Stimulated activated CD8-positive, alpha-beta memory T cell treated with anti-CD3 and anti-CD28 coated beads, Interleukin-4, amount 100 ng/mL, for 1 hour (primary cell): ENCODE measurements at places on chromosomes 1 and 21.

- no peak for DNase-seq
Measured at GRCh38 chr1:2378956-2379732, 12.2 kb downstream of the MORN1 start.

- DNase-seq = no peak
Measured at GRCh38 chr1:234997201-234997895, 131.3 kb downstream of the TOMM20 start.

DNA sequence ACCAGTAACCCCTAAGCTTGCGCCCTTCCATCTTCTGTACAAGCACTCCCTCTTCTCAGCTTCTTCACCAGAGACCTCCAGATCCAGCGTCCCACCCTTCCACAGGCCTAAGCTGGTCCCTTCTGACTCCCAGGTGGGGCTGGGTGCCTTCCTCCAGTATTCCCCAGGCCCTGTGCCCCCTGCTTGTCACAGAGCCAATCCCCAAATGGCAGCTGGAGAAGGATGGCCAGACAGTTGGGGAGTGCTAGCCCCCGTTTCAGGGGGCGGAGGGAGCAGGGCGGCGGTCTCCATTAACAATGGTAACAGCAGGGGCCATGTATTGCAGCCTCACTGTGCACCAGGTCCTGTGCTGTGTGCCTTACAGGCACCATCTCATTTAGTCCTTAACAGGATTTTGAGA lies 85.7 kb downstream of the KCNN3 start:
- DNase-seq = no peak

GRCh38 chr1:70034403-70034802 lies 171.0 kb downstream of the LRRC40 start:
- DNase-seq = no peak

DNA sequence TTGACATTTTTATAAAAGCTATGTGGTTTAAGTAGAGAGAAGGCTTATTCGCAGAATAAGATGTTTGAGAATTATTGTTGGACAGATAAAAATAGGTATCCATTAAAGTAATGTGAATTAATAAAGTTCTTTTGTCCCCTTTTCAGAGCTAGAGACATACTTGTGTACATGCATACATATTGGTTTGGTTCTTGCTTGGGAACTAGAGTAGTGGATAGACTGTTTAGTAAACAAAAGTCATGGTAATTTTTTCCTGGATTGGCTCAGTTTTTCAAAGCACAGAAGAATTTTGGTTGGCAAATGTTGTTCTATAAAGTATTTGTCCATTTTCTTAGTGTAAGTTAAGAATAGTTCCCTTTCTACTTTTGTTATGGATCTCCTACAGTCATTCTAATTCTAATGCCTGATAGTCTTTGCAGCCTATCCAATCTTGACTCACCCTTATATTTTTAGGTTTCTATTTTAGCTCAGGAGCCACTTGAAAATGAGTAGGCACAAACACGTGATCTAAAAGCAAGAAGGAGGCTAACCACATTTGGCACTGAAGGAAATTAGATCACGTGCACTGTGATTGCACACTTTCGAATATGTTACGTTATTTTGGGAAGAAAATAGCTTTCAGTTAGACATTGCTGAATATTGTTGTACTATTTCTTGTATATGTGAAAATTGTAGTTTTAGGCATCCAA lies 47.0 kb downstream of the RABGAP1L start:
- DNase-seq = no peak

DNA sequence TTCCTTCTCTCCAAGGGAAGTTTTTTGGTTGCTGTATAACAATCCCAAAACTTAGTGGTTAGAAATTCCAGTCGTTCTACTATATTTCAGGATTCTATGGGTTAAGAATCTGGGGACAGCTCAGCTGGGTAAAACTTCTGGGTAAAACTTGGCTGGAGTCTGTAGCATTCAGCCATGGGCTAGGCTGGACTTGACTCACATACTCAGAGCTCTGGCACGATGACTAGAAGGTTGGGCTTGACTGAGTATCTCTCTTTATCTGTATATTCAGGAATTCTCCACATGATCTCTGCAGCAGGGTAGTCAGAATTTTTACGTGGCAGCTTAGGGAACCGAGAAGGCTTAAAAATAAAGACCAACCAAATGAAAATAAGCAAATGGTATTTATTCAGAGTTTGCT lies 28.2 kb upstream of the HRNR start:
- no peak for DNase-seq

GRCh38 chr1:67256291-67257172 lies 51.1 kb upstream of the IL12RB2 start:
- no peak for DNase-seq

GRCh38 chr21:35597750-35598339 lies 462.5 kb downstream of the SETD4 start:
- no peak for DNase-seq

- DNase-seq = no peak
Measured at GRCh38 chr1:233315718-233316301, 11.7 kb upstream of the MAP3K21 start.

DNA sequence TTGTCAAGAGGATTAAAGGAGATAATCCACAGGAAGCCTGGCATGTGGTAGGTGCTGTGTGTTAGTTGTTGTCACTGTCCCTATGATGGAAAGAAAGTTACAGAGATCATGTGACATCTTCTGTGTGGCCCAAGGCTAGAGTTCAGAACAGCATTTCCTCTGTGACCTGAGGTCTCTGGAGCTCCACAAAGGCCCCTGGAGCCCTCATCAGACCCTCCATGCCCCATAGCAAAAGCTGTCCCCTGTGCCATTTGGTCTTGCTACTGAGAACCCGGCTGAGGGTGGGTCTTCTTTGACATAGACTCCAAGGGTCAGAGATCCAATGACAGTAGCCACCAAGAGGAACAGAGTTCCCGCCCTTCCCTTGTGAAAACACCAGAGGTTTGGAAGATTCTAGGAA lies 8.1 kb downstream of the CELA2B start:
- no peak for DNase-seq

GRCh38 chr1:69932760-69933159 lies 272.6 kb downstream of the LRRC40 start:
- no peak for DNase-seq

DNA sequence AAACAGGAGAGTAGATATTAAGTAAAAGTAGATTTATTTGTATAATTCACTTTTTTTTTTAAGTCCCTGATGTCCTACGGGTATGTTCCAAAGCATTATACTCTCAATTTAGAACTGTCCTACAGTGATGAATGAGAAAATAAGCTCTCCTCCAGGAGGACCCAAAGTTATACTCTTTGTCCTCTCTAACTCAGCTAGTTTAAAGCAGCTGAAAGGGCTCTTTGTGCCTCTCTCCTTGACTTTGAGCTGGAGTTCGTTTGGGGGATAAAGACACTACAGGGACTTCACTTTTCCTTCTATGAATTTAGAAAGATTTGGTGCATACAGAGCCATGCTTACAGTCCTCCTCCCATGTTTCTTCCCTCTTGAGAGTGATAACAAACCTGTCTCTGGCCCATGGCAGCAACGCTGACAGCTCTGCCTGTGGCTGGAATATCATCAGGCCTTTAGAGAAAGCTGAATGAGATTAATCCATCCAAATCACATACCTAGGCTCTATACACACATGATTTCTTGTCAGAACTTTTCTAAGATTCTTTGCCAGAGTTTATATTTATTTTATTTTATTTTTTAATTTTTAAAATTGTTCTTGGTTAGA lies 134.3 kb downstream of the PIK3R3 start:
- no peak for DNase-seq

DNA sequence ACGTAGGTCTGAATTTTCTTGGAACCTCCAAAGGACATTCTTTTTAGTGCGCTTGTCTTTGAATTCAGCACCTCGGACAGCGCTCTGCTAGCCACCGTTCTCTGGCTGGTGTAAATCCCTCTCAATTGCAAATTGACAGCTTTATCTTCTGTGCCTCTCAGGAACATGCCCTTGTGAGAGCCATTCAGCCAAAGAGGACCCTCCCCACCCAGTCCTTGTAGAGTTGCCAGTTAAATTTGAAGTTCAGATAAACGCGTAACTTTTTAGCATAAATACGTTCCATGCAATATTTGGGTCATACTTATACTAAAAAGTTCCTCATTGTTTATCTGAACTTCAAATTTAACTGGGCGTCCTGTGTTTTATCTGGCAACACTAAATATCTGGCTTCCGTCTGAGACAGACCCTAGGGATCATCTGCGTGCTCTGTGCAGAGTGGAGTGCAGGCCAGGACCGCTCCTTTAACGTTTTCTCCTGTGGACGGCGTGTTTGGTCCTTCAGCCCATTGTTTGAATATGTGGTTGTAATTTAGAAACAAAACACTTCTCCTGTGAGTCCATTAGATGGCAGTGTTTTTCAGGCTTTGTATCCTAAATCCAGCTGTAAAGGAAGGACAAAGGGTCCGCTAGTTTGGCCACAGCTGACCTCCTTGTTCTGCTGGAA lies 7.0 kb downstream of the KCNAB2 start:
- peak; percentile 19 for DNase-seq

DNA sequence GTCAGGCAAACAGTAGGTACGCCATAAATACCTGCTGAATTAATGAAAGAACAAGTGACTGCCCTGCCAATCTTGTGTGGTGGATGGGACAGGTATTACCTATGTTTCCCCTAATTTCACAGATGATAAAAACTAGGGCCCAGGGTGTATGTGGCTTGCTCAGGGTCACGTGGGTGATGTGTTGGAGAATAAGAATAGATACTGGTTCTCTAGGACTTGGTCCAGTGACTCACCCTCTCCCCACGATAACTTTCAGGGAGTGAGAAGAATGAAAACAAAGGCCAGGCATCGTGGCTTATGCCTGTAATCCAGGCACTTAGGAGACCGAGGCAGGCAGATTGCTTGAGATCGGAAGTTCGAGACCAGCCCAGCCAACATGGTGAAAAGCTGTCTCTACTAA lies 26.7 kb downstream of the SLC26A9 start:
- DNase-seq = no peak

DNA sequence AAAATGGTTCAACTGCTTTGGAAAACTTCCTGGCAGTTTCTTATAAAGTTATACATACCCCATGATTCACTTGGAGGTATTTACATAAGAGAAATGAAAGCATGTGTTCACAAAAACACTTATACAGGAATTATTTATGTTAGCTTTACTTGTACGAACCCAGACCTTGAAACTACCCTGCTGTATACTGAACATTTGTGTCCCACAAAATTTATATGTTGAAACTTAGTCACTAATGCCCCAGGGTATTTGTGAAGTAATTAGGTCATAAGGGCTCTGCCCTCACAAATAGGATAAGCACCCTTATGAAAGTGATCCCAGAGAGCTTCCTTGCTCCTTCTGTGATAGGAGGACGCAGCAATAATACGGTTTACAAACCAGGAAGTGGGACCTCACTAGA lies 42.7 kb upstream of the B3GALT2 start:
- DNase-seq = no peak

- no peak for DNase-seq
Measured at GRCh38 chr1:37146071-37146470, 111.8 kb upstream of the GRIK3 start.

GRCh38 chr1:235485558-235485957 lies 18.7 kb downstream of the B3GALNT2 start:
- DNase-seq = no peak

GRCh38 chr1:55477953-55478352 lies 262.8 kb upstream of the USP24 start:
- no peak for DNase-seq

DNA sequence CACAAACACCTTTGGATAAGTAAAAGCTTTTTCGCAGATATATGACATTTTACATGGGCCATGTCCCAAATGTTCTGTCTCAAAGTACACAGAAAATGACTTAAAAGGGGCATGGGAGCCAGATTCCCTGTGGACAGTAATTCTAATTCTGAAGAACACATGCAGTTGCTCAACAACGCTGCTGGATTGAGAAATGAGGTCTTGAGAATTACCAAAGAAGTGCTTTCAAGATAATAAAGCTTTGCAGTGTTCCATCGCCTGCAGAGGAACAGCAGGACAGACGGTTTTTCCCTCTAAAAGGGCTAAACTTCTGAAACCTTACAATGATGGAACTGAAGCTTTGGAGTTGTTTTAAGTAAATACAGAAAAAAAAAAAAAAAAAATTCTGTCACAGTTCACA lies 55.3 kb upstream of the HSPA13 start:
- no peak for DNase-seq

DNA sequence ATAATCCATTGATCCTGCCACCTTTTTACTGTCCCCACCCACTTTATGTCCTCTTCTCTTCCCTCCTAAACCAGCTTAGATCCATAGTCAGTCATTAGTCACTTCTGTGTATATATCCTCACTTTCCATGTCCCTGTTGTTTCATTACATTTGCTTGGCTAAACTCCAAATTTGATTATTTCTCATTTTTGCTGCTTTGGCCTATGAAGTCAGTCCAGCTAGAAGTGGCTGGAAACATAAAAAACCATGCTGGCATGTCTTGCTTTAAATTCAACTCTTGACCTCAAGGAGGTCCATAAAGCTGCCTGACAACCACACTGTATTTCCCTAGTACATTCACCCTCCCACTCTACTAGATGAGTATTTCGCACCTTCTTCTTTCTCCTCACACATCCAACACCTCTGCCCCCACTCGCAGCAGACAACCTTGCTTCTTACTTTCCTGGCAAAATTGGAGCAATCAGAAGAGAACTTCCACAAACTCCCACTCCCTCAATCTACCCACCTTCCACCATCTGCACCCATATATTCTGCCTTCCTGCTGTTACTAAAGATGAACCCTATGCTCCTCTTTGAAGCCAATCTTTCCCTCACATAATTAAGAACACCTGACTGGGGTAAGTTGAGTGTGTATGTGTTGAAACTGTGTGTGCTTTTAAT lies 72.1 kb downstream of the ZNF648 start:
- no peak for DNase-seq

- no peak for DNase-seq
Measured at GRCh38 chr1:26297791-26298124, 8.7 kb downstream of the UBXN11 start.

DNA sequence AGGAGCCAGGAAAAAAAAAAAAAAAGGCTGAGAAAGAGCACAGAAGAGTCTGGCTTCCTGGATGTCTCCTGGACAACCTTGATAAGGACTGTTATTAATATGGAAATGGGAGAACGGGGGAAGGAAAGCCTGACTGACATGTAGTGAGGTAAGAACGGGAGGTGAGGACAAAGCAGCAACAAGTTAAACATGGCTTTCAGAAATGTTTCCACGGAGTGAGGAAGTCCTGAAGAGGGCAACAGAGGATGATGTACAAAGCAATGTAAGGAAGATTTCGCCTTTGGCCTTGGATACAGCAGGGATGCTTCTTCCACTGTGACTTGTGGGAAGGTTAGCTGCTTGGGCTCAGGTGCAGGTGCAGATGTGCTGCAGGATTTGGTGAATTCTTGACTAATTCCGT lies 11.9 kb upstream of the NIBAN1 start:
- no peak for DNase-seq

DNA sequence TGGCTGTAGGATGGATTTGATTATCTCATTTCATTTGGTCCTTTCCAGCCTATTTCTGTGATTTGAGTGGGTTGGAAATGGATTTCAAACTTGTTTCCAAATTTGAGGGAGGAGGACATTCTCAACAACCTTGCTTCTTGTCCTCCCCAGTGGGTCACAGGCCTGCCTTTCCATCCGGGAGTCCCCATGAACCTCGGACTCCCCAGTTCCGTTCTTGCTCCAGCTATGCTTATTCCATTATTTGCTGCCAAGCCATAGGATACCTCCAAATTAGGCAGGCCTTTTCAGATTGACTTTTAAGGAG lies 97.8 kb downstream of the DUSP10 start:
- no peak for DNase-seq

- no peak for DNase-seq
Measured at GRCh38 chr21:46168659-46169386, 13.4 kb upstream of the FTCD start.

GRCh38 chr1:89724369-89725010 lies 91.6 kb downstream of the LRRC8C start:
- no peak for DNase-seq

- no peak for DNase-seq
Measured at GRCh38 chr1:47188791-47189785, 748 bp downstream of the PDZK1IP1 start.
